ENCODE measurements at places on chromosomes 4 and X. TPM values are rescaled to one million over a fixed set of nuclear protein-coding genes. Genes with fewer than 3 reads are reported as not detected.

- no peaks in the 10 kb centered on the region for H3K27me3 ChIP-seq
- H3K36me3 ChIP-seq = no peaks in the 10 kb centered on the region
- no peaks in the 10 kb centered on the region for H3K4me1 ChIP-seq
- H3K27ac ChIP-seq = no peak overlapping the region
- no peak overlapping the region for H3K4me3 ChIP-seq
Observed at GRCh38 chr4:184019076-184019475, 114.0 kb downstream of the STOX2 start.

DNA sequence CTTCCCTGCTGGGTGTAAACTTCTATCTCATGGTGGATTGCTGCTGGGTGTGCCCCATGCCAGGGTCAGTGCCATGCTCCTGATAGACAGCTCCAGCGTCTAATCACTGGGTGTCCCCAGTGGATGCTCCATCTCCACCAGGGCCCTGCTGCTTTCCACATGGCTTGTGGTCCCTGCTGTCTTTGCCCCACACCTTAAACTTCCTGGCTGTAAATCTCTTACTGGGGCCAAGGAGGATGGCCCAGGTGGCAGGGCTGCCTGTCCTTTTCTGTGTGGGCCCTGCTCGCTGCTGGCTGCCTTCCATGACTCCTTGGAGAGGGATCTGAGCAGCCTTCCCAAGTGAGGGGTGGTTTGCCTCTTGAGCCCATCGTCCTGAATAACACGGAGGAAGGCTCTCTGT is 51.8 kb downstream of the RGS12 start:
- H3K4me3 ChIP-seq = no peak overlapping the region
- H3K27me3 ChIP-seq = no peaks in the 10 kb centered on the region
- peaks cover 14% of the 10 kb centered on the region for H3K4me1 ChIP-seq

AREG gene
- 1.5 TPM for total RNA-seq

ITGB1BP2 gene
- 3.2 TPM for total RNA-seq

DNA sequence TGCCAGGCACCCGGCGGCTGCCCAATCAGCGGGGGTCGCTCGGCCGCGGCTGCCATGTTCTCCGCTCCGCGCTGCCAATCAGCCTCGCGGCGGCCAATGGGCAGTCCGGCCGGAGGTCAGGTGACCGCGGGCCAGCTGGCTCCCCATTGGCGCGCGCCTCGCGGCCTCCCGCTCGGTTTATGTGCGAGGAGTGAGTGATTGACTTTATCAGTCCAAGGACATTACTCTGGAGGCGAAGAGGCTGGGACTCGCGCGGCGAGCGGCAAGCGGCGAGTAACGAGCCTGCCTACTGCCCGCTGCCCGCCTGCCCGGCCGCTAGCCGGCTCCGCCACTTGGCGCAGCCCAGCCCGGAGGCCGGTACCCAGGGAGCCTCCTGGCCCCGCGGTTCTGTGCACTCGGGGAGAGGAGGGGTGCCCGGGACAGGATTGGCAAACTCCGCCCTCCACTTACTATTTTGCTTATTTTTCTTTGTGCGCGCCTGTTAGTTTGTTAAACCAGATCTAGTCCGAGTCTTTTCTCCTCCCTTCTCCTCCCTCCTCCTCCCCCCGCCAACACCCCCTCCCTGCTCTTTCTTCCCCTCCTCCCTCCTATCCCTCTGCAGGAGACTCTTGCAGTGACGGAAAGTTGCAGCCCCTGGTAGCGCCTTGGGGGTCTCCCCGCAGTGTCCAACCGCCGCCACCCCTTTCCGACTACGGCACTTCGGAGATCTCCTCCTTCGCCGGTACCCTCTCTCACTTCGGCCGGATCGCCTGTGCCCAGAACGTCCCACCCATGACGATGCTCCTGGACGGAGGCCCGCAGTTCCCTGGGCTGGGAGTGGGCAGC is at the start of gene ZIC3:
ZIC3 (plus strand) TSS at position 207 of the 825 bp plus-strand sequence; CDS start at position 772, 565 bp downstream.
- H3K36me3 ChIP-seq = no peaks in the 10 kb centered on the region
- H3K4me3 ChIP-seq = peak within 1 kb of the TSS; percentile 33
- no peak within 1 kb of the TSS for H3K27ac ChIP-seq
- peaks cover 31% of the 10 kb centered on the region for H3K27me3 ChIP-seq

- H3K4me1 ChIP-seq = peaks cover 18% of the 10 kb centered on the region
- peak overlapping the region; percentile 84 for H3K27ac ChIP-seq
- H3K36me3 ChIP-seq = peaks cover 13% of the 10 kb centered on the region
Observed at GRCh38 chrX:54808605-54809483, 1.3 kb downstream of the MAGED2 start.

DNA sequence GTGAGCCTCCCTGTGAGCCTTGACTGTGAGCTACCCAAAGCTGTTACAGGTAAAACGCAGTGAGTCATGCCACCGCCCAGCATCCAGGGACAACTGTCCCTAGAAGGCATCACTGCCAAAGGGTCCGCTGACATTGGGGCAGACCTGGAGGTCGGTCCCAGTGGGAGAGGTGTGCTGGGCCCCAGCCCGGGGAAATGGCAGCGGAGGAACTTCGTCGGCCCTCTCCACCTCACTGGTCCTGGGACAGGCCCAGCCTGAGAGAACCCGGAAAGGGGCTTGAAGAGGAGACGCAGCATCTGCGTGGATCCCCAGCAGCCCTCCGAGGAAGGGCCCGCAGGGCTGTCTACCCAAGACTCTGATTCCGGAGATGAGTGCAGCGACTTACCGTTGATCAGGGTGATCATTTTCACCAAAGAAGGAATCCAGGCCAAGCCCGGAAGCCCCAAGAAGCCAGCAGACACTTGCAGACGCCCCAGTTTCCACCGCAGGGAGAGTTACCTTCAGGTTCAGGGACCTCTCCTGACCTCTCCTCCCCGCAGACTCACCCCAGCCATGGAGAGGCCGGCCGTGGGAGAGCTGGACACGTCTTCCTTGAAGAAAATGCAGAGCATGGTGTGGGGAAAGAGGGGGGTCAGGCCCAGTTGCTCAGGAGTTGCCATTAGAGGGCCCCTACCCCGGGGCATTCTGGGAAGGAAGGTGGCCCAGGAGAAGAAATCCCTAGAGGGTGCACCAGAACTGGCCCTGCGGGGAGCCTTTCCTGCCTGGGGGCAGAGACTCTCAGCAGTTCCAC is 51.2 kb downstream of the CXorf49B start:
- H3K4me1 ChIP-seq = no peaks in the 10 kb centered on the region
- no peak overlapping the region for H3K27ac ChIP-seq
- H3K27me3 ChIP-seq = no peaks in the 10 kb centered on the region
- no peak overlapping the region for H3K4me3 ChIP-seq
- DNase-seq = no peak

DNA sequence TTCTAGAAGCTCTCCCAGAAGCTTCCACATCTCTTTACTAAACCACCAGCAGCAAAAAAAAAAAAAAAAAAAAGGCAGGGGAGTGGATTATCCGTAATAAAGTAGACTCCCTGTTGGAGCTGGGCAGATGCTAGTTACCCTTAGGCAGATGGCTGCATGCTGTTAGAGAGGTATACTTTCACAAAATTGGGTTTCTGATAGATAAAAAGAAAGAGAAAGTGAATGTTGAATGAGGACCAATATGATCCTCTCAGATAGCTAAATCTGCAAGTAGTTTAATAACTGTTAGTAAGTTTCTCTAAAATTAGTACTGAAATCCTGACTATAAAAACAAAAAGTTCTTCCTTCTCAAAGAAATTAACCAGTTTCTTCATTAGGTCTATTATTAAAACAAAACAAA is 195.4 kb downstream of the ANAPC10 start:
- H3K4me3 ChIP-seq = no peak overlapping the region
- no peaks in the 10 kb centered on the region for H3K36me3 ChIP-seq
- no peaks in the 10 kb centered on the region for H3K27me3 ChIP-seq
- DNase-seq = no peak
- no peak overlapping the region for H3K27ac ChIP-seq
- peaks cover 27% of the 10 kb centered on the region for H3K4me1 ChIP-seq

DNA sequence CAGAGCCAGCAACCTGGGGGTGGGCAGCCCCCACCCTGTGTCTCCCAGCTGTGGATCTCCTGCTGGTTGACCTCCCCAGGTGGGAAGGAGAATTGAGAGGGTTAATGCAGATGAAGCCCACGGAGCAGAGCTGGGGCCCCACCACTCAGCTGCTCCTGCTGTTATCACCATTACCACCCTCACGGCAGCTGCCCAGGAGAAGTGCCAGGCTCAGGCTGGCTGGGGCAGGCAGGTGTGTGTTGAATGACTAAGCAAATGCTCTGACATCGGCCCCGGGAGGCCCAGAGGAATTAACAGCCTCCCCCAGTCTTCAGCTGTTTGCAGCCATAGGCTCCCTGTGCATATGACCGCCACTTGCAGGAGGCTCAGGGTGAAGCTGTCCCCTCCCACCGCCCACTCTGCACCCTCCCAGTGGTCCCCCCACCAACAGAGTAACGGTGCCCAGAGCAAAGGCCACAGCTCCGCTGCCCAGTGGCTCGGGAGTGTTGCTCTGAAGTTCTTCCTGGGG is 133.8 kb downstream of the CPZ start:
- no peaks in the 10 kb centered on the region for H3K4me1 ChIP-seq
- H3K4me3 ChIP-seq = no peak overlapping the region
- no peaks in the 10 kb centered on the region for H3K36me3 ChIP-seq
- no peak overlapping the region for H3K27ac ChIP-seq
- H3K27me3 ChIP-seq = no peaks in the 10 kb centered on the region
- no peak for DNase-seq

CT45A6 gene
- not detected for total RNA-seq

HPGDS gene
- not detected for total RNA-seq

CCSER1 gene
- total RNA-seq = 2.2 TPM

SPANXB1 gene
- not detected for total RNA-seq

- H3K27me3 ChIP-seq = no peaks in the 10 kb centered on the region
- no peaks in the 10 kb centered on the region for H3K4me1 ChIP-seq
- H3K4me3 ChIP-seq = no peak overlapping the region
- H3K36me3 ChIP-seq = no peaks in the 10 kb centered on the region
Observed at GRCh38 chrX:133970076-133970475, 15.3 kb downstream of the GPC3 start.

DNA sequence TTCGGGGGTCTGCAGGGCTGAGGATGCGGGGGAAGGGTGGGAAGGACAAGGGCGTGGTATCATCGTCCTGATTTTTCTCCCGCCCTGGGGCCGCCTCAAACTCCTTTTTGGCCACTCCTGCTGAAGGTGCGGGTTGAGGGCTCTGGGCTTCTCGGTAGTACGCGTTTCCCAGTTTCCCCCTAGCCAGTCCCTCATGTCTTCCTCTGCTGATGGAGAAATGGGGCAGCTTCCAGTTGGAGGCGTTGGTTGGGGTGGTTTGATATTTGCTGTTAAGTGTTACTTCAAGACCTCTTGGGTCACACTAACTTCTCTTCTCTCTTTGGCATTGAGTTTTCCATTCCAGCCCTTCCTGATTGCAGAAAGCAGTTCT is 482 bp downstream of the GSTCD start:
- H3K27me3 ChIP-seq = no peaks in the 10 kb centered on the region
- peaks cover 9% of the 10 kb centered on the region for H3K4me1 ChIP-seq
- no peaks in the 10 kb centered on the region for H3K36me3 ChIP-seq
- DNase-seq = peak; percentile 11

DNA sequence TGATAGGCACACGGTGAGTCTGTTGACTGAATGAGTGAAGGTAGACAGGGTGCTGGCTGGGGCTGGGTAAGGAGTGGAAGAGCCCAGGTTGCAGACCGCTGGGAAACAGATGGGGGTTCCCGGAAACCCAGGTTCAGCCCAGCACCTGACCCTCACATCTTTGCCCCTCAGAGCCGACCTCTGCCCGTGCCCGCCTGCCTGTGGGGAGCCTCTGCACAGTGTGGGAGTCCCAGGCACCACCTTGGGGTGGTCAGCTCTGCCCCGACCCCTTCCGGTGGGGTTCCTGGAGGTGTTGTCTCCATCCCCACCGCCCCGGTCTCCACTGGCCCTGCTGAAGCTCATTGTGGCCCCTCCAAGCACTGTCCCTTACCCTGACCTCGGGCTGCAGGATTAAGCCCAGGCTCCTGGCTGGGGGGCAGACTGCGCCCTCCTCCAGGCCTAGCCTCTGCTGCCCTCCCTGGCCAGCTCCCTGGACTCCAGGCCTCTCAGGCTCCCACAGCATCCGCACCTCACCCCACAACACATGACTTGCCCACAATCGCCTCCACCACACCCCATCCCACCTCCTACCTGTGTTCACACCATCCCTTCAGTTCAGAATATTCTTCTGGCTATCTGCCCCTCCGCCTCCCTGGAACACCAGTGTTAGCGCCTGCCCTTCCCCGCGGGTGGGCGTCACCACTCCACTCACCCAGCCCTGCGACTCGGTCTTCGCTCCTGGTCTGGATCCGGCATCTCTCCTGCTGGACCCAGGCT is 21.4 kb downstream of the HMX1 start:
- DNase-seq = no peak
- no peaks in the 10 kb centered on the region for H3K36me3 ChIP-seq
- no peak overlapping the region for H3K27ac ChIP-seq

GRCh38 chrX:66731398-66731797 is 92.5 kb upstream of the EDA2R start:
- no peak overlapping the region for H3K27ac ChIP-seq
- H3K36me3 ChIP-seq = no peaks in the 10 kb centered on the region
- H3K27me3 ChIP-seq = no peaks in the 10 kb centered on the region
- peak; percentile 1 for DNase-seq
- no peaks in the 10 kb centered on the region for H3K4me1 ChIP-seq

- no peak overlapping the region for H3K27ac ChIP-seq
- no peaks in the 10 kb centered on the region for H3K27me3 ChIP-seq
- no peaks in the 10 kb centered on the region for H3K36me3 ChIP-seq
- H3K4me1 ChIP-seq = peaks cover 10% of the 10 kb centered on the region
- no peak for DNase-seq
Observed at GRCh38 chr4:187232196-187232595, 508.5 kb upstream of the FAT1 start.

DNA sequence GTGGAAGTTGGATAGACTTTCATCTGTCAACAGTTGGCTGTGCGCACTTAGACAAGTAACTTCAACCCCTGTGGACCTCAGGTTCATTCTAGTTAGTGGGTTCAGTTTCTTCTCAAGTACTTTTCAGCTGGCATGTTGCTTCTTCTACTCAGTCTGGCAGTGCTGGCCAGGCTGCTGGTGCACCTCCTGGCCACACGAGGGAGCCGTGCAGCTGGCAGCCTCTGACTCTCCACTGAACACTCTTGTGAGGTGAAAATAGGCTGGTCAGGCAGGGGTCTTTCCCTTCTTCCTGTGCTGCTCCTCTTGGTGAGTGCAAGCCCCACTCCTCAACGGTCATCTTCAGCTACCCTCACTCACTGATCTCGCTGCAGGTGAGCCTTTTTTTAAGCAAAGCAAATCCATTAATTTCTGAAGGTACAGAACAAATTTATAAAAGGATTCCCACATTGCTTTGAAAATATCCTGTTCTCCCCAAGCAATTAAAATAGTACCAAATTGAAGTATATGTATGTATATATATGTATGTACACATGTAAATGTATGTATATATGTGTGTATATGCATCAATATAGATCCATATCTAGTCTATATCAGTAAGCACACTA is 30.6 kb downstream of the LONRF3 start:
- no peak overlapping the region for H3K27ac ChIP-seq
- peak; percentile 3 for DNase-seq
- H3K4me1 ChIP-seq = no peaks in the 10 kb centered on the region

GRK4 gene
- 8.5 TPM for total RNA-seq

GRCh38 chrX:1205681-1206611 is 6.5 kb downstream of the CRLF2 start:
- no peaks in the 10 kb centered on the region for H3K4me1 ChIP-seq
- no peaks in the 10 kb centered on the region for H3K27me3 ChIP-seq
- no peaks in the 10 kb centered on the region for H3K36me3 ChIP-seq
- H3K4me3 ChIP-seq = peak overlapping the region; percentile 38

BEX3 gene
- 241 TPM for total RNA-seq

LARP1B gene
- total RNA-seq = 14.3 TPM

DIPK2B gene
- total RNA-seq = not detected
